Posterior vena cava (tissue), 2 donors: ENCODE measurements at places on chromosomes 5 and 9. TPM values are rescaled to one million over a fixed set of nuclear protein-coding genes. Genes with fewer than 3 reads are reported as not detected.

Gene SCGB3A2
- total RNA-seq, result not detected

GRCh38 chr9:127087836-127088235, 34.6 kb downstream of the ANGPTL2 start:
- DNase-seq, result no peak

DNA sequence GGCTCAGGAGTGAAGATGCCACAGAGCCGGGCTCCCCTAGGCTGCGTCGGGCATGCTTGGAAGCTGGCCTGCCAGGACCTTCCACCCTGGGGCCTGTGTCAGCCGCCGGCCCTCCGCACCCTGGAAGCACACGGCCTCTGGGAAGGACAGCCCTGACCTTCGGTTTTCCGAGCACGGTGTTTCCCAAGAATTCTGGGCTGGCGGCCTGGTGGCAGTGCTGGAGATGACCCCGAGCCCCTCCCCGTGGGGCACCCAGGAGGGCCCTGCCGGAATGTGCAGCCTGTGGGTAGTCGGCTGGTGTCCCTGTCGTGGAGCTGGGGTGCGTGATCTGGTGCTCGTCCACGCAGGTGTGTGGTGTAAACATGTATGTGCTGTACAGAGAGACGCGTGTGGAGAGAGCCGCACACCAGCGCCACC, 113.1 kb downstream of the RXRA start:
- no peak for DNase-seq

- DNase-seq, result peak; percentile 30
Observed at GRCh38 chr5:10459080-10460055, 17.7 kb downstream of the ROPN1L start.

GRCh38 chr5:1544294-1544961, 20.7 kb upstream of the LPCAT1 start:
- no peak for DNase-seq

GRCh38 chr5:108311682-108312081, 70.2 kb downstream of the FBXL17 start:
- no peak for DNase-seq
